ENCODE measurements at places on chromosomes 3 and 15.
A peak's percentile ranks its signal among the peaks of the same experiment; 100 is the strongest.

GRCh38 chr3:158313338-158313927 lies 203.5 kb downstream of the RSRC1 start:
- DNase-seq = peak; percentile 21

DNA sequence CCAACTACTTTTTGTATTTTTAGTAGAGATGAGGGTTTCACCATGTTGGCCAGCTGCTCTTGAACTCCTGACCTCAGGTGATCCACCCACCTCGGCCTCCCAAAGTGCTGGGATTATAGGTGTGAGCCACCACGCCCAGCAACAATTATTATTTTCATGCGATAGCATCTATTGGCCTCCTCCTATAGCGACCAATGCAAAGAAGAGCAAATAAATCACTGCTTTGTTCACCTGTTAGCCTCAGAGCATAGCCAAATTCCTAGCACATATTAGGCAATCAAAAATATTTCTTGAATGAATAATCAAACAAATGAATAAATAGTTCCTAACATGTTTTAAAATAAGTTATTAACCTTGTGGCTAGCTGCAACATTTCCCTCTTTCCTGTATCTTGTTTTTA lies 36.8 kb upstream of the TNFSF10 start:
- DNase-seq = no peak

GRCh38 chr3:134375582-134376384 lies 1.5 kb upstream of the AMOTL2 start:
- no peak for DNase-seq

GRCh38 chr3:45665101-45665572 lies 24.1 kb upstream of the SACM1L start:
- DNase-seq = no peak

GRCh38 chr3:171028025-171028778 lies 1.7 kb upstream of the SLC2A2 start:
- DNase-seq = peak; percentile 22

DNA sequence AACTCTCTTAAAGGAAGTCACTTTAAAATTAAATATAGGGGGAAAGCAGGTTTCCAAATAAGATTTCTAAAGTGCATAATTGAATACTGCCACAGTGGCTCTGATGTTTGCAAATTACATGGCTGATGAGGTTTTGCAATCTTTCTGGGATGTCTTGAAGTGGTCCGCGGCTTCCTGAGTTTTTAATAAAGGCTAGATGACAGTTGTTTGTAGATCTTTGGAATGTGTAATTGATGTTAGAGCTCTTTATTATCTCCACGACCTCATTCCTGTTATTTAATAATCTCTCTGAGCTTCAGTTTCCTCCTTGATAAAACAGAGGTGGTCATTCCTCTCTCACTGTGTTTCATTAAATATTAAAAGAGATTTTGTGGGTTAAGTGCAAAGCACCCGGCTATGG lies 27.0 kb upstream of the CEMIP start:
- DNase-seq = no peak

DNA sequence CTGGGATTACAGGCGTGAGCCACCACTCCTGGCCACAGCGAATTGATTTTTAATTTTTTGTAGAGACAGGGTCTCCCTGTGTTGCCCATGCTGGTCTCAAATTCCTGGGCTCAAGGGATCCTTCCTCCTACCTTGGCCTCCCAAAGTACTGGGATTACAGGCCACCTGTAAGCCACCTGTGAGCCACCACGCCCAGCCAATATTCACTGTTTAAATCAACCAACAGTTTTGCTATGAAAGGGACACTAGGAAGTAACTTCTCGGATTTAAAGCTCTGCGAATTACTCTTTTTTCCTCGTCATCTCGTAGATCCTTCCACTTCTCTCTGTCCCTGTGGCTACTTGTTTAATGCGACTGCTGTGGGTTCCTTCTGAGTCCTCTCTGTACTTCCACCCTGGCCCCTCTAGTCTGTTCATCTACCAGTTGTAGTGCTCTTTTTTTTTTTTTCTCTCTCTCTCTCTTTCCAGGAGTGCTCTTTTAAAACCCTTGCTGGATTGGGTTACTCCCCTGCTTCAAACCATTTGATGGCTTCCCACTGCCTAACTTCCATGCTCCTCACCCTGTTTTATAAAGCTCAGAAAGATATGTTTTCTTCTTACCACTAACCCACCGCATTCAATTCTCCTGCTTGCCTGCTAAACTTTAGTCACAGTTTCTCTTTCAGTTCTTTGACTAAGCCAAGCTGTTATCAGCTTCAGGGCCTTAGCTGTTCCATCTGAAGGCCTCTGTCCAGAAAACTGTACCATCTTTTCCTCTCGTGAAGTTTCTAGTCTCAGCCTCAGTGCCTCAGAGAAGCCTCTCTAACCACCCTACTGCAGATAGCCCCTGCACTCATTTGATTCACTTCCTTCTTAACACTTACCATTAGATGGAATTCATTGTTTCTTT lies 12.4 kb downstream of the RTF1 start:
- DNase-seq = no peak

GRCh38 chr3:124248471-124249028 lies 256.6 kb upstream of the ROPN1 start:
- no peak for DNase-seq

GRCh38 chr3:170482199-170482598 lies 63.5 kb downstream of the CLDN11 start:
- no peak for DNase-seq

DNA sequence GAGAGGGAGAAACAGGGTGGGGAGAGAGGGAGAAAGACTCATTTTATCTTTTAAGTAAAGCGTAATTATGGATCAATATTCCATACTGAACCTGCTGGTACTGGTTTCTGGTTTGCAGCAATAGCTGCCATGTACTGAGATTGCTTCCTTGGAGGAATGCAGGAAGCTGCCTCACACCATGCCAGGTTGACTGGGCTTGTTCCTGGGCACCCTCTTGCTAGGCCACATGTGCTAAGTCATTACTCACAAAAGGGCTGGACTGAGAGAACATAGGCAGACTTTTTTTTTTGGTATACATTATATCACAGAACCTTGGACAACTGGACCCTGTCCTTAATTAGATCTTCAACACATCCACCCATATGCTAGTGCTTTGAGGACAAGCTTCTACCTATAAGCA lies 193.4 kb downstream of the ZNF621 start:
- no peak for DNase-seq

DNA sequence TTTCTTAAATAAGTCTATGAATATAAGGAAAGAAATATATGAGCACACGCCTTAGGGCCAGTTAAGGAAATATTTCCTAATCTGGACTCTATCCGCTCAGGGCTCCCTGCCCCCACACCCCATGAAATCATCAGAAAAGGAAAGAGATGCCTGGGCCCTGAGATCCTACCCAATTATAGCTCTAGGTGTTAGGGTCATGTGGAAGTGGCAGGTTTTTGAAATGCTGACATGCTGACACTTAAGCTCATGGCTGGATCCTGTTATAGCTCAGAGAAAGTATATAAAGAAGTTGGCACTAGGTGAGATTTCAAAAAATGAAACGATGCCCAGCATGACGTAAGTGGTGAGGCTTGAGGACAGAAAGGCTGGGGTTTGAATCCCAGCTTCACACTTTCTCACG lies 43.5 kb upstream of the AKAP13 start:
- DNase-seq = no peak

GRCh38 chr15:86329311-86330013 lies 249.8 kb downstream of the AGBL1 start:
- DNase-seq = no peak

GRCh38 chr3:159823780-159824179 lies 164.9 kb upstream of the IL12A start:
- DNase-seq = no peak

DNA sequence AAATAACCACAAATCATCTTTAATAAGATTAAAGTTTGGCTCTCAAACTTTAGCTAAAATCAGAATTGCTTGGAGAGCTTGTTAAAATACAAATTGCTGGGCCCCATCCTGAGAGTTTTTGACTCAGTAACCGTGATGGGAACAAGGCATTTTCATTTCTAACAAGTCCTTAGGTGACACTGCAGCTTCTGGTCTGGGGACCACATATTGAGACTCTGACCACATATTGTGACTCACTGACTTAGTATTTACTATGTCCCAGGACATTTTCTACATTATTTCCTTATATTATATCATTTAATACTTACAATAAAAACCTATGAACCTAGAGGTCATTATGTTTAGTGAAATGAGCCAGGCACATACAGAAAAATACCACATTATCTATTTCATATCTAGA lies 164.5 kb downstream of the ZMAT3 start:
- no peak for DNase-seq

DNA sequence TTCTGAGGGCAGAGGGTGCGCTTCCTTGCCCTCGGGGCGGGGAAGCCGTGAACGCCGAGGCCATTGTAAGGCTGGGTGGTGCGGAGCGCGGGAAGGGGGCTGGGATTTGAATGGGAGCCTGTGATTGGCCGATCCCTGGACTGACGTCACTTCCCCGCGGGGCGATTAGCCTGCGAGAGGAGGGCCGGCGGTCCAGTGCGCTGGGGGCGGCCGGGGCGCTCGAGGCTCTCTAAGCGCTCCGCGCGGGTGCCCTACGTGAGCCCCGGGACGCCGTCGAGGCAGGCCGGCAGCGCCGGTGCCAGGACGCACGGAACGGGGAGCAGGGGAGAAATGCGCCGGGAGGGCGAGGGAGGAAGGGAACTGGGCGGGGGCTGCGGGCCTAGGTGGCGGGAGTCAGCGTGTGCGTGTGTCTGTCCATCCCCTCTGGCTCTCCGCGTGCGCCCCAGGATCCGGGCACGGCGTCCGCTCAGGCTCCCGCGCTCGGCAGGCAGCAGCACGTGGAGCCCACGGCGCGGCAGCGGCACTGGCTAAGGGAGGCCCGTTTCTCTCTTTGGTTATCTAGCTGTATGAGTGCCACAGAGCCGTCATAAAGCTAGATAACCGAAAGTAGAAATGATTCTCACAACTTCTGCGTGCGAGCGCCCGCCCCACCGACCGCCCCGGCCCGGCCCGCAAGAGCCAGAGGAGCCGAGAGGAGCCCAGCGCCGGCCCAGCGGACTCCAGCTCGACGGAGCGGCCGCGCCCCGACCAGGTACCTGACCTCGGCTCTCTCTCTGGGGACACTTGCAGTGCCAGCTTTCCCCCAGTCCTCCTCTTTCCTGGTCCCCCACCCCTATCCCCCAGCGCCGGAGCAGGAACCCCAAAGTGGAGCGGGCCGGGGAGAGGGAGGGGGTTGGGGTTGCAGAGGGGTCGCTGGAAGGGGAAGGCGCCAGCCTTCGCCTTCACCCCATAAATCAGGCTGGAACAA lies 33.1 kb upstream of the POLG start:
- no peak for DNase-seq

- DNase-seq = no peak
These were observed 62.0 kb upstream of the BCL6 start for GRCh38 chr3:187807086-187807862.

DNA sequence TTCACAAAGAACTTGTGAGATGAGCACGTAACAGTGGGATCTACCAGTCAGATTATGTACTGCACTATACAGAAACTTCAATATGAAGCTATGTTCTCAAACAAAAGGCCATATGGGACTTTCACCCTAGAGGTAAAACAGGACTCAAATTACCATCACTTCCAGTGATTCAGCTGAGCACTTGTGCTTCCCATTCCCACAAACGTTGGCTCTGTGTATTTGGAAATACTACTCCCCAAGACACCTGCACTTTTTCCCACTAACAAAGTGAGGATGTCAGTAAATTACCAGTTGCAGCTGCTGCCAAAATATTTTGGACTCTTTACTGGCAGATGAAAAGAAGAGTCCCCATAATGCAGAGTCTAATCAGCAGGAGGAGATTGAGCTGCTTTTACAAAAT lies 1570.1 kb downstream of the SI start:
- DNase-seq = no peak

GRCh38 chr3:9400616-9401015 lies 3.2 kb downstream of the SETD5 start:
- no peak for DNase-seq

DNA sequence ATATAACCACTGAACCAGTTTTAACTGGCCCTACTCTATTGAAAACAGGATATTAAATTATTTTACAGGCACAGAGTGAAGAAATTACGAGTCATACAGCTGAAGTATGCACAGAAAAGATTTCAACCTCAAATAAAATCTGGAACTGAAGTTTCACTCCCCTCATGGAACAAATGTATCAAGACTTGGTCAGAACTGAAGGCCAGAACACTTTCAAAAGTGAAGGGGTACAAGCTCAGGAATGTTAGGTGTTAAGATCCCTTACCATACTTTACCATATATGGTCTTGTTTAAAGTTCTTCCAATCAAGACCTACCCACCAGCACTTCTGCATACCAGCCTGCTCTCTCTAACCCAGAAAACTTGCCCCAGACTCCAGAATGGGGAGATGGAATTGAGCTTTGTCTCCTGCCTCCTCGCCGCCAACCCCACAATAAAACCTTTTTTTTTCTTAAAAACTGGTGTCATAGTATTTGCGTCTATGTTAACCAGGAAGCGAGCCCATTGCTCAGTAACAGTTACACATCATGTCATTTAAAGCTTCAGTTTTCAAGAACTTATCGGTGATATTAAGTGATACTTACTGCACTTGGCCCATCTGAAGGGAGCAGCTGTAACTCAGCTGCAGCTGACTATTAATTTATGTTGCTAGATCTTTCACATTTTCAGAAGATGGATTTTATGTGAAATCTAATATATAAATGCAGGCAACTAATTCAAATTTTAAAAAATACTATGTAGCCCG lies 59.9 kb downstream of the OXSM start:
- no peak for DNase-seq

- DNase-seq = no peak
These were observed 11.6 kb upstream of the CLDN18 start for GRCh38 chr3:137998121-137999042.

DNA sequence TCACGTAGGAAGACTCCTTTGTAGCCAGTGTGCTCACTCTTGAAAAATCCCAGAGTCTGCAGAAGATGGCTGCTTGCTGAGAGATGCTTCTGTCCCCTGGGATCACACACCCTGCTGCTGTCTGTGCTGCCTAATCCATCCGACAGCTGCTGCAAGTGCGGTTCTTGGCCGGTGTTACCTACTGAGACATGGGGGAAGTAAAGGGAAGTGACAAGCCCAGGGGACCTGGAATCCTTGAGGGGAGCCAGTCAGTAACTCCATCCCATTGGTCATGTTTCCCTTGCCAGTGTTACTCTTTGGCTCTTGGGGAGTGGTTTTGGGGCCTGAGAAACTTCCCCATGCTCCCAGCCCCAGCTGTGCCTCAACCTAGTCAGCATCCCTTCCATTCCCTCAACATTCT lies 8.3 kb upstream of the CPNE9 start:
- no peak for DNase-seq

DNA sequence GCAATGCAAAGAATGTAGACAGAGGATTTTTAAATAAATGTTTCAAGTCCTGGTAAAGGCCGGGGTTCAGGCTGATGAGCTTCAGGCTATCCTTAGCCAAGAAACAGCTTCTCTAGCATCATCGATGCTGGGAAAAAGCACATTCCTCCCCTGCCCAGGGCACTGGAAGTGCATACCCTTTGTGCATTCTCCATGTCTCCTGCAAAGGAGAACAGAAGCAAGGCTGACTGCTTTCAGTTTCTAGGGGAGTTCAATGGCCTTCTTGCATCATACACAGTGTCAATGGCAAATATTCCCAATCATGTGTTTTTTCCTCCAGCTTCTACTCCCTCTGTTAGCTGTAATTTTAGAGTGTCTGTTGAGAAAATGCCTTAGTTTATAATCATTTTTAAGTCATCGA lies 59.9 kb downstream of the GPR176 start:
- DNase-seq = no peak

- no peak for DNase-seq
These were observed 674.0 kb downstream of the OTOL1 start for GRCh38 chr3:162170581-162170980.

Measured in brain pericyte (primary cell).